ENCODE measurements at places on chromosomes 6 and 20.

DNA sequence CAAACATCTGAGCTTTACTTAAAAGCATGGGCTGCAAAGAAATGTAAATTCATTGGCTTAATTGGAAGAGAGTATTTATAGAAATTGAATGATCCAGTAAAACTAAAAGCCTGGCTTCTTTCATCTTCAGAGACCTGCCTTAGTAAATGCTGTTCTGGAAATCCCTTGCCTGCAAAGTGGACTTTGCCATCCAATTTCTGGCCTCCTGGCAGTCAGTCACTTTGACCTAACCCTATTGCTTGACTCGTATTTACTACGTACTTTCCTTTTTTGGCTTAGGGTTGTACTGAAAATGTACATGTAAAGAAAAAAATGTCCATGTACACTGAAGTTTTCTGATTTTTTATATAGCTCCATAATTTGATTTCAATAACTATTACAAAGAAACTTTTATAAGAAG, 47.1 kb downstream of the E2F3 start:
- no peak for DNase-seq

GRCh38 chr6:144468709-144469108, 183.6 kb downstream of the UTRN start:
- no peak for DNase-seq

- DNase-seq, result no peak
These were observed 265.9 kb upstream of the CDYL start for GRCh38 chr6:4510317-4510716.

DNA sequence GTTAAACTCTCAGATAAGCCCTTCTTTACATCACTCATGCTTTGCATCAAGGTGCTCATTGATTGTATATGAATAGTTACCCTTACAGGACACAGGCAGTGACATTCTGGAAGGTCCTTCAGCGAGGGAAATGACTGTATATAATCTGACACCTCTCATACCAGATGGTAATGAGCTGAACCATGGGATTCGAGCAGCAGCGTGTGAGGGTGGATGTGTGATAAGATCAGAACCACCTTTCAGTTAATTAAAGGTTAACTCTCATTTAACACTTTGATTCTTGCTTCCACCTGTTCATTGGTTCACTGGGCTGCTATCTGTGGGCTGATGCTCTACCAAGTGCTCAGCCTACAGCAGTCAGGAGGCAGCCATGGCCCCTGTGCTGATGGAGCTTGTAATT, 24.2 kb downstream of the NEDD9 start:
- no peak for DNase-seq

DNA sequence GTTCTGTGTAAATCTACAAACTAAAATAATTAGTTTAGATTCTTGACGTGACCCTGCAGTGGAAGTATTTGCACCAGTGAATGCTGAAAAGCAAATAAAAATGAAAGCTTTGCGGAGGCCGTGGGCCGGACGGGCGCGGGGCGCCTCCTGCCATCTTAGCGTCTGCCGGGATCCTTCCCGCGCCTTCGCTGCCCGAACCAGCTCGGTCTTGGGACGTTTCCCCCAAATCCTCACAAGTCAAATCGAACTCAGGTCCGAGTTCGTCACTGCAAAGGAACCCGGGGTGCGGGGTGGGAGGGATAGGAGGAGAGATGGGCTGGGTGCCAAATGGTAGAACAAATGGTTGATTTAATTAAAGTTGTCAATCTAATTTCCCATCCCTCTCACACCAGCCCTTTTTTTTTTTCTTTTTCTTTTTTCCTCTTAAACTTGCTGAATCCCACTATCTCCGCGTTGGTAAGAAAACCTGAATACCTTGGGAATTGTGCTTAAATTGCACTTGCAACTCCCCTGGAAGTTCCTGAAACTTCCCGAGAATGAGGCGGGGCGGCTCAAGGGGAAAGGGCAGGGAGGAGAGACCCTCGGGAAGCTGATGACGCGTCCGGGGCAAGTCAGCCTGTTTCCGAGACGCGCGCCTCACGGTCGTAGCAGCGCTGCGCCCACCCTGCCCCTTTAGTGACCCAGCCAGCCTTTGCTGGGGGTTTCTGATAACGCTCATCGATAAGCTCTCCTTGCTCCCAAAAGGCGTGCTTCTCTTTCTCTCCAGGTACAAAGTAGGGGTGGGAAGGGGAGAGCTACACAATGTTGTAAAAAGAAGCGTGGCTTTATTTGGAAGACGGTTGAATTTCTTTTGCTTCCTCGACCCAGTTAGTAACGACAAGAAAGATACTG, 1.8 kb downstream of the GJA1 start:
- DNase-seq, result no peak

- DNase-seq, result peak; percentile 83
These were observed 19.8 kb downstream of the NEDD9 start for GRCh38 chr6:11212664-11213063.

DNA sequence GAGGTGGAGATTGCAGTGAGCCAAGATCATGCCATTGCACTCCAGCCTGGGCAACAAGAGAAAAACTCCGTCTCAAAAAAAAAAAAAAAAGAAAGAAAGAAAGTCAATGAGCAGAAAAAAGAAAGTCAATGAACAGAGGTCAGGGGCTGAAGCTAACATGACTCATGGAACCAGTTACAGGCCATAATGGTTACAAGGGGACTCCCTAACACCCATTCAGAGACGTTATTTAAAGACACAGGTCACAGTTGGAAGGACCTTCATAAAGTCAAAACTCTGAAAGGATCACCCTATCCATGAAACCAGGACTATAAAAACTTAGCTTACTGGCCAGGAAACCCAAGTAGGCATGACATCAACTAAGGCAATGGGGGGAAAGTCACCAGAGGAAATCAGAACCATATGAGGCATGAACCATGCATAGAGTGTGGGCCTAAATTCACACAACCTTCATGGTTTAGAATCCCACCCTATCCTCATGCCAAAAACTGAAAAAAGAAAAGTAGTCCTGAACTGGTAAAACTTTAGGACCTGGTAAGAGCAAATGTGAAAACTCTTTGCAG, 18.2 kb downstream of the FBXL4 start:
- no peak for DNase-seq

DNA sequence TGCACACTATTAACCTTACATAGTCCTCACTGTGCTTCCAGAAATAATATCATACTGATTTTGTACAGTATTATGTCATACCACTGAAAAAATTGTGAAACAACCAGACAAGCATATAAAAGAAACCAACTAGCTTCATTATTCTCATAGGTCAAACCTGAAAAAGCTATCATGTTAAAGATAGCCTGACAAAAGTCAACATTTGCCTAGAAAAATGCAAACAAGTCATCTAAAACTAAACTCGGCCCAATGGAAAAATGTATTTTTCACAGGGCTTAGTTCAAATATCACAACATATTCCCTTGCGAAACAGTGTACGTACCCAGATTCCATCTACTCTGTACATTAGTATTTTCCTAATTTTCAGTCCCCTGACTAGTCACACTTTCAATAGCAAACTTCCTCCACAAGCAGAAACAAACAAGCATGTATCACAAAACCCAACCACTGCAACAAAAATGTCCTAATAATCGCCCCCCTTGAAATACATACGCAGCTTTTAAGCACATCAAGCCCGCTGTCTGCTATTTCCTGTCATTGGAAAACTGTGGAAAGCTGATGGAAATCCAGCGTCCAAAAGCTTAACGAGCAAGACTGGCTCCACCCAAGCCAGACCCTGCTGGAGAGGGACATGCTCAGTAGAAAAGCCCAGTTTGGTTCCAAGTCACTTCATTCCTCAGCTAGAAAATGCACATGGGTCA, 93.1 kb downstream of the EPB41L2 start:
- no peak for DNase-seq

- no peak for DNase-seq
These were observed 67.7 kb downstream of the PHACTR2 start for GRCh38 chr6:143745166-143746133.

- DNase-seq, result no peak
These were observed 418.5 kb upstream of the JARID2 start for GRCh38 chr6:14827354-14827753.

- no peak for DNase-seq
These were observed 665.5 kb downstream of the BCKDHB start for GRCh38 chr6:80771941-80772340.

DNA sequence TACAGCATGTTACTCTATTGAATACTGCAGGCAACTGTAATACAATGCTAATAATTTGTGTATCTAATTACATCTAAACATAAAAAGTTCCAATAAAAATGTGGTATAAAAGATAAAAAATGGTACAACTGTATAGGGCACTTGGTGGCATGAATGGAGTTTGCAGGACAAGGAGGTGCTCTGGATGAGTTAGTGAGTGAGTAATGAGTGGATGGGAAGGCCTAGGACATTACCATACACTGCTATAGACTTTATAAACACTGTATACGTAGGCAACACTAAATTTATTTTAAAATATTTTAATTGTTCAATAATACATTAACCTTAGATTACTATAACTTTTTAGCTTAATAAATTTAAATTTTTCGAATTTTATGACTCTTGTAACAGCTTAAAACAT, 579.6 kb upstream of the MAN1A1 start:
- no peak for DNase-seq

- DNase-seq, result no peak
These were observed 26.1 kb upstream of the RIPPLY2 start for GRCh38 chr6:83827050-83827449.

GRCh38 chr6:57135885-57136284, 36.2 kb upstream of the BAG2 start:
- DNase-seq, result no peak

DNA sequence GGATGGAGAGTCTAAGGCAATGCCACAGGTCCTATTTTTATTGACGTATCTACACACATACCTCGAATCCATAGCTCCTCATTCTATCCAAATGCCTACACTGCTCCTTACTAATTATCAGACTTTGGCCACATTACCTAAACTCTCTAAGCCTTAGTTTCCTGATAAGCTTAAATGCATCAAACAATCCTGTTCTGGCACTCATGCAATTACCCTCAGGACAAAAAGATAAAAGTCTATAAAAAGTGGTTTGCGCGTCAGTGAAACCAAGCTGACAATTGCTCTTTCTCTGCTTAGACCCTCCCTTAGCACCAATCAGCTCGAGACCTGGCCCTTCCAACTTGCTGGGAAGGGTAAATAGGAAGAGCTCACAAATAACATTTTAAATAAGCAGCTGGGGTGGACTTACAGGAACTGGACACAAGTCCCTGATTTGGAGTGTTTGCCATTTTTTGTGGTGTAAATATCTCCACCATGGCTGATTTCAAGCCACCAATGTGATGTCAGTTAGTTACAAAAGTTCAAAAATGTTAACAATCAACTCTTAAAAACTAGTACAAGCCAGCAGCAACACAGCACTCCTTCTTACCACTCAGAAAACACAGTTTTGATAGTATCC, 7.2 kb upstream of the PLEKHG1 start:
- DNase-seq, result no peak

DNA sequence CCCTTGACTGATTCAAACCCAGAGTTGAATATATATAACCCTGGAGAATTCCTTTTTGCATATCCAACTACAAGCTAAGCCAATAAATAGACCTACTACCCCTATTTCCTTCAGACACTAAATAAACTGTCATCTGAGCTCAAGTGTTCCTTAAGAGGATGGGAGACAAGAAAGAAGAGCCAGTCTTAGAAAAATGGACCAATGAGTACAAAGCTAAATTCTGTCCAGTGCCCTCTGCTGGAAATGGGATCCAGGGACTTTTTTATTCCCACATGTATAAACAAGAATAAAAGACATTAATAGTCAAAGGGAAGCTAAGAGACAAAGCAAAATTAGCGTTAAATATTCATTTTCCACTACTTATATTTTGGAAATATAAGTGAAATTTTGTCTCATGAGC, 4.8 kb downstream of the PPP1R10 start:
- DNase-seq, result no peak

- DNase-seq, result no peak
These were observed 648.8 kb upstream of the AGPAT4 start for GRCh38 chr6:161922631-161923119.

DNA sequence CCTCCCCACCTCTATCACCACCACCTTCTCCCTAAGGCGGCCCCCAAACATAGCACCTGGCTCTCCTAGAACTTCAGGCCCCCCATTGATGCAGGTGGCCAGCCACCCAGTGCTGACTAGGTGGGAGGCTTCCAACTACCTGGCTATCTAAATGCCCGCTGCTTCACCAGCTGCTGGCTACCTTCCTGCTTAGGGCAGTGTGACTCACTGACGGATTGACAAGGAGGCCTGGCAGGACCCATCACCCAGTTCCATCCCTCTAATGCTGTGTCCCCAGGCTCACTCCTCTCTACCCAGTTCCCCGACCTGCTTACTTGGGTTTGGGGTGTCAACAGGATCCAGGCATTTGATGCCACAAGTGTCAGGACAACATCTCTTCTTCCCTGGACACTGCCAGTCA, 1.1 kb downstream of the SLPI start:
- DNase-seq, result no peak

DNA sequence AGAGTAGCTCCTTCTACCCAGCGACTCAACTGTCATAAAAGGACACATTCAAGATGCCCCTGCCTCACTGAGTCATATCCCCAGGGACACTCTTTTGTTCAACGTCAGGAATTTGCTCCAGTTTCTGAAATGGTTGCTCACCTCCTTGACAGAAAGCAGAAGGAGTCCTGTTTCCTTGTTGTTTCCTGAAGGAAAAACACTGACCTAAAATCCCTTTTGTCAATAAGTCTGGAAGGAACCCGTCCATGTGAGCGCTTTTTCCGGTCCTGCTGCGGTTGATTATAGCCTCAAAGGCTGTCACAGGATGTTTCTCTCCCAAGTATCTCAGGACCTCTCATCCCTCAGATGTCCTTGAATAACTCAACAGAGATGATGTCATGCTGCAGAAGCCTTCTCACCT, 113.6 kb upstream of the PLEKHG1 start:
- DNase-seq, result no peak

GRCh38 chr6:142909686-142910085, 35.3 kb downstream of the HIVEP2 start:
- no peak for DNase-seq

DNA sequence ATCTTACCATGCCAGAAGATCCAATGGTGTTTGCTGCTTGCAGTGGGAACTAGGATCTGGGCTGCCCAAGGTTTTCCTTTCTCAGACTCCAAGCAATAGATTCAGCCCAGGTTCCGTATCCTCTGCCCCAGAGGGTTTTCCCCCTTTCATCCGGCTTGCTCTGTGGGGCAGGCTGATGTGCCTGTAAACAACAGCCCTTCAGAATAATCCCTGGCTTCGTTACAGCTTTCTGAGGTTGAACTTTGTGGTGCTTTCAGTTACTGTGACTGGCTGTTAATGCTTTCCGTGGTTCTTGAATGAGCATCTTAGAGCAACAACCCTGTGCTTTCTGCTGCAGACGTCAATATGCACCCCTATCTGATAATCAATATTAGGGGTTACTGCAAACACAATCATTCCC, 400.4 kb downstream of the BTBD3 start:
- no peak for DNase-seq

DNA sequence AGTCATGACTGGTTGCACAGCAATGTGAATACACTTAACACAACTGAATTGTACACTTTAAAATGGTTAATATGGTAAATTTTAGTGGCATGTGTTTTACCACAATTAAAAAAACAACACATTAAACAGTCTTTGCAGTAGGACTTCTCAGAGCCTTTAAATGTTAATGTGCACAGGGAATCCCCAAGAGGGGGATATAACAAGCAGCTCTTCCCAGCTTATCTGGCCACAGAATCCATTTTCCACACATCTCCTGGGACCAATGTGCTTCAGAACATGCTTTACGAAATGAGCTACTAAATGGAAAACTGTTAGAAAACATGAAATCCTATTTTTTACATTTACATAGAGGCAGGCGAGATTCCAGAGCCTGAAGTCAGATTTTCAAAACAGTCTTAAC, 44.4 kb downstream of the FYN start:
- no peak for DNase-seq

GRCh38 chr6:29976588-29977424, 34.5 kb downstream of the HLA-A start:
- peak; percentile 88 for DNase-seq

Data from coronary artery (tissue), 2 donors.